CD4-positive, alpha-beta T cell (primary cell): ENCODE measurements at places on chromosomes 6 and 20. TPM values are rescaled to one million over a fixed set of nuclear protein-coding genes. Genes with fewer than 3 reads are reported as not detected.
A peak's percentile ranks its signal among the peaks of the same experiment; 100 is the strongest.

DNA sequence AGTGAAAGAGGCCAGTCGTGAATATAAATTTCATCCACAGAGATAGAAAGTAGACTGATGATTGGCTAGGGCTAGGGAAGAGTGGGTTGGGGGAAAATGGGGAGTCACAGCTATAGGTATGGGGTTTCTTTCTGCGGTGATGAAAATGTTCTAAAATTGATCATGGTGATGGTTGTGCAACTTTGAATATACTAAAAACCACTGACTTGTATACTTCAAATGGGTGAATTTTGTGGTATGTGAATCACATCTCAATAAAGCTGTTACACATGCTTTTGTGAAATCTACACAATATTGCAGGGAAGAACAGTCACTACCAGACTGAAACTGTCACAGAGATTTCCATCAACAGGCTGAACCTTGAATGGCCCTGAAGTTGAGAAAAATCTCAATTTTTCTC is 61.5 kb downstream of the LYRM4 start:
- DNase-seq = no peak

DNA sequence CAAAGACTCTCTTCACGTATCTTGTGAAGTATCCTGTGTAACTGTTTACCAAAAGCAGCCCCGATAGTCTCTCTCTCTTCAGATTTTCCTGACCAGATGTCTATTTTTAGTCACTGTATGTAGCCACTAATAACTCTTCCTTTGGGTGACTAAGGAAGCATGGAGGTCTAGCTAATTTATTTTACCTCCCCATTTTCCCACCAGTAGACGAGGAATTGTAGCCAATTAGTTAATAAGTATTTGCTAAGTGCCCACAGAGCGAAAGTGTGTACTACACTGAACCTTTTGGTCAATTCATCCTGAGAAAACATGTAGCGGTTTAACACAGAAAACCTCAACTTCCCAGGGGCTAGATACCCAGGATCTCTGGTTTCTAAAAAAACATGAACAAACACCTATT is 180.6 kb downstream of the TBX18 start:
- DNase-seq = no peak

DNA sequence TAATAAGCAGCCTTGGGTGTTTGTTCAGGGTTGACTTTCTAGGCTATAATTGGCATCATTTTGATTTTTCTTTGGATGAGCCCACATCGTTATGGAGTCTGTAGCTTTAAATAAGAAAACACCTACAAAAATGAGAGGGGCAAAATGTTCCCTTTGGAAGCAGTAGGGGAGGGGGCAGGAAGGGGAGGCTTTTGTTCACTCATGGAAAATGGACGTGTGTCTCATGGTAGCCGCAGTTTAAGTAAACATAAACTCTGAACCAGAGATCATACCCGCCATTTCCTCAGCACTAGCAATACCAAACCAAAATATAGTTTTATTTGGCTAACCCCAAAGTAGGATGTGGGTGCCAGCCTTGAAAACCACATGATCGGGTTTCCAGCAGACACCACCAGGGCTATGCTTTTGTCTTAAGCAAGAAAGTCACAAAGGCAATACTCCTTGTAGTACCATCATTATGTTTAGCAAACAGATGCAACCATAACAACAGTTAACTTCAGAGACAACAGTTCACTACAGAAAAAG is 572.5 kb upstream of the JAG1 start:
- no peak for DNase-seq

The GSTA5 gene
- not detected for total RNA-seq

DNA sequence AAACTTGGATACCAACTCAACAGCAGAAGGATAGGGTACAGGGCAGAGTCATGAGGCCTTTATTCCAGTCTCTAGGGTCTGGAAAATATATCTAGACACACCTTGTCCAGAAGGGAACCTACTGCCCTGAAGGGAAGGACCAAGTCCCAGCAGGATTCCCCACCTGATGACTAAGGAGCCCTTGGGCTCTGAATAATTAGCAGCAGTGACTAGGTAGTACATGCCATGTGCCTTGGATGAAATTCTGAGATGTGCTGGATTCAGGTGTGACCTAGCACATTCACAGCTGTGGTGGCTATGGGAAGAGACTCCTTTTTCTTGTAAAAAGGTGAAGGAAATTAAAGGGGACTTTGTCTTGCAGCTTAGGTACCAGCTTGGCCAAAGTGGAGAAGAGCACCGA is 364.3 kb upstream of the PTCHD4 start:
- DNase-seq = no peak

DNA sequence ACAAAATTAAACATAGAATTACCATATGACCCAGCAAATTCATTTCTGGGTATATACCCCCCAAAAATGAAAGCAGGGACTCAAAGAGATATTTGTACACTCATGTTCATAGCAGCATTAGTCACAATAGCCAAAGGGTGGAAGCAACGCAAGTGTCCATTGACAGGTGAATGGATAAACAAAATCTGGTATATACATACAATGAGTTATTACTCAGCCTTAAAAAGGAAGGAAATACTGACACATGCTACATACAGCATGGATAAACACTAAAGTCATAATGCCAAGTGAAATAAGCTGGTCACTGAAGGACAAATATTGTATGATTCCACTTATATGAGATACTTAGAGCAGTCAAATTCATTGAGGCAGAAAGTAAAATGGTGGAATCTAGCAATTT is 5.3 kb upstream of the STX11 start:
- no peak for DNase-seq

GRCh38 chr6:11410539-11411307 is 126.8 kb upstream of the TMEM170B start:
- DNase-seq = no peak

- no peak for DNase-seq
Observed at GRCh38 chr6:71810880-71811279, 75.5 kb upstream of the RIMS1 start.

The RUNX2 gene
- 18.0 TPM for total RNA-seq

The MCM9 gene
- 25.5 TPM for total RNA-seq

GRCh38 chr6:101509536-101509935 is 116.0 kb downstream of the GRIK2 start:
- DNase-seq = no peak

DNA sequence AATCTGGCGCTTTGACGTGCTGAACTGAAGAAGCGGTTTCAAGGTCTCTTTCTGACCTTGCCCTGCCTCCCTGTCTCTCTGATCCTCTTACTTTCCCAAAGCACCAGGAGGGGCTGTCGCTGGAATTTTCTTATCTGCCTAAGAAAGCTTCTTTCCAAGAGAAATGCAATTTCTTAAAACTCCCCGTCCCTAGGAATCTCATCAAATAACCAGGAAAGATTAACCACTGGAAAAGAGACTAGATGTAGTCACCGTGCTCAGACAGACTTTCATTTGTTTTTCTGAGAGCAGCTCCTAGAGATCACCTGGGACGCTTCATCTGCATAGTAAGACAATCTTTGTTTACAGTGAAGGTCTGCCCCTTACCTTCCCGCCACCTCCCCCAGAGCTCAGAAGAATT is 38.6 kb downstream of the PDYN start:
- no peak for DNase-seq

DNA sequence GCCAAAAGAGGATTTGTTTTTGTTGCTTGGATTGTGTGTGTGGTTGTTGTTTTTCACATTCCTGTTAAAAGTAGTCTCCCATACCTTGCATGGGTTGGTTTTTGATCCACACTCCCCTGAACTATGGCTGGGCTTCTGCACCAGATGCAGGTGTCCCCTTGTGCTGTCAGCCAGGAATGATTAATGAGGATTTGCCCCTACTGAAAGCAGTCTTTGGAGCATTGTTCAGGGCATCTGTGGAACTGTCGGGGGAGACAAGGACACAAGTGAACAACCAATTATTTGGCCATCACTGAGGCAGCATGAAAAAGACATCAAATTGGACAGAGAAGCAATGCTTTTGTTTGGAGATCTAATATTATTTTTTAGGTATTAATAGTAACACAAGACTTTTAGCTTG is 373.2 kb upstream of the MMS22L start:
- DNase-seq = no peak

- peak; percentile 32 for DNase-seq
Observed at GRCh38 chr6:99746261-99746895, 139.7 kb downstream of the PRDM13 start.

The AIF1 gene
- total RNA-seq = 31.8 TPM

The COX4I2 gene
- total RNA-seq = not detected

GRCh38 chr6:97123112-97123511 is 159.9 kb downstream of the MMS22L start:
- DNase-seq = no peak

- no peak for DNase-seq
Observed at GRCh38 chr6:8442150-8442549, 6.8 kb upstream of the SLC35B3 start.

GRCh38 chr6:70901324-70901723 is 55.5 kb downstream of the B3GAT2 start:
- DNase-seq = no peak

DNA sequence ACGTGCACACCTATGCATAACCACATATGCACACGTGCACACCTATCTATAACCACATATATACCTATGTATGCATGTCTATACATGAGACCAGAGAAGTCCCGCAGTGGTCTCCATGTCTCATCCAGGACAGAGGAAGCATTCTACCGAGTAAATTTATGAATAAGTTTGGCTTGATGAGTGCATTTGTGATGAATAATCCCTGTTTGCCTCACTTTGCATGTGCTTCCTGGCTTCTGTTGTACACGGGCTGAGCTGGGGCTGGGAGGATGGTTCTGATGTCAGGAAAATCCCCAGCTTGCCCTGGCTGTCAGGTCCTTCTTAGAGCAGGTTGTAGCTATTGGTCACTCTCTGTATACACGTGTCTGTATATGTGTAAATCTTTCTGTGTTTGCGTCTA is 157.6 kb upstream of the RPS6KA2 start:
- DNase-seq = no peak

The RAET1L gene
- not detected for total RNA-seq

DNA sequence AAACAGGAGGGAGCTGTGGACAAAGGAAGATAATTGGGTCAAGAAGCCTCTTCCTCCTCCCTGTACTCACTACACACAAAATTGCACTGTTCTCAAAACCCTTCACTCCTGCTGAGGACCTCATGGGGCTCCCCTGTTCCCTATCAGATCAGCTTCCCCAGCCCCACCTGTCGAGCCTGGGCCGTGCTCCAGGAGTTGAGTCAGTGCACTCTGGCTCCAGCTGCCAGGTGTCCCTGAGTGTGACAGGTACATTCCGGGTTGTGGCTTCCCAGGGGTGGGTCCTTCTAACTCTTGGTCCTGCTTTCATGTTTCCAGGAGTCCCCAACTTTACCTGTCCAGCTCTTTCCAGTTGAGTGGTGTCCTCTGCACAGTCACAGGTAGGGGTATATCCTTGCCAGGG is 8.4 kb downstream of the RAB5IF start:
- DNase-seq = no peak

The SAYSD1 gene
- 21.3 TPM for total RNA-seq

The RAET1E gene
- total RNA-seq = not detected

- no peak for DNase-seq
Observed at GRCh38 chr6:160088069-160088783, 33.4 kb upstream of the SLC22A1 start.

The SLC13A3 gene
- 0.28 TPM for total RNA-seq

The C6orf132 gene
- total RNA-seq = not detected

The HLA-DOB gene
- total RNA-seq = 2.9 TPM

- DNase-seq = no peak
Observed at GRCh38 chr6:16494793-16495192, 256.4 kb downstream of the GMPR start.

- DNase-seq = no peak
Observed at GRCh38 chr20:36086767-36087166, 67.8 kb upstream of the EPB41L1 start.

DNA sequence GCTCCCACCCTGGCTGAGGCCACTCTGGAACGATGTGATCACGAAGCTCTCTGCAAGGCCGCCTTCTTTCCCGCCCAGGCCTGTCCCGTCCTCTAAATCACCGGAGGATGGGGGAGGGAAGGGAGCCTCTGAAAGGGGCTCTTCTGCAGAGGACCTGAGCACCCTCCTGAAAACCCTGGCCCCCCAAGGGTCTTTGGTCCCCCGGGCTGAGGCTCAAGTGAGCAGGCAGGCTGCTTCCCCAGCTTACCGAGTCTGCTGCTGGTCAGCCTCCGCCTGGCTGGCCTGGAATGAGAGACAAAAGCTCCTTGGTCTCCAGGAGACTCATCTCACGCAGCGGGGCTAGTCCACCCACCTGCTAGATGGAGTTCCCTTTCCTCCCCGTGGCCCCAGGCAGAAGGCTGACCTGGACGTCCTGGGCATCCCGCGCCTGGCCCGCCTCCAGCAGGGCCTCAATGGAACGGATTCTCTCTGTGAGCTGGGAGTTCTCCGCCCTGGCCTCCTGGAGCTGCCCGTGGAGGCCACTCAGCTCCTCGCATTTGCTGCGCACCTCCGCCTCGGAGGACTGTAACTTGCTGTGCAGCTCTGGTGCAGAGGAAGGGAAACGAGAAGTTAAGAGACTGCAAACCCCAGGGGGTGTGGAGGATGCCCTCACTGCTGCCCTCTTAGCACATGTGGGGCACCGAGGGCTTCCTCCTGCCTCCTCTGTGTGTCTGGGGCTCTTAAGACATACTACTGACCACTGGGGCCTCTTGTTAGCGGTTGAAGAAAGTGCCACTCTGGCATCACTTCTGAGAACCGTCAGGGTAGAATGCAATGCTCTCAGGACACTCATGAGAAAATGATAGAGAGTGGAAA is 54.7 kb downstream of the RRBP1 start:
- no peak for DNase-seq

The CABLES2 gene
- total RNA-seq = 4.4 TPM

DNA sequence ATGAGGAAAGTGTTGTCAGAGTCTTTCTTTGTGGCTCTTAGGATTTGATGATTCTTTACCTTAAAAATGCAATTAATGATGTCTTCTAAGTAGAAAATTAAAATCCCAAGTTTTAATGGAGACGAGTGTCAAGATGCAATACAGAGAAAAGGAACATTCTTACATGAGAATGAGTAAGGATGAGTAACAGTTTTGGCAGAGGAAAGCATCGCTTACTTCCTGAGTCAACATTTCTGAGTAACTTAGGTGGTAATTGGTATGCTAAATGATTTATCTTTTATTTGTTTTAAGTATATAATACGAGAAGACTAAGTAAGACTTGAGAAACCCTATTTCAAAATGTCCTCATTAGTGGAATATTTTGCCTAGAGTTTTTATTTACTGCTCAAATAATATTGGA is 101.3 kb downstream of the RTN4IP1 start:
- no peak for DNase-seq

GRCh38 chr20:11229772-11230171 is 556.0 kb upstream of the JAG1 start:
- DNase-seq = no peak
